Anterior cingulate cortex (tissue), 58 donors: ENCODE measurements at places on chromosomes 1 and 21.

GRCh38 chr1:105027838-105028471 is 1278.3 kb downstream of the AMY1C start:
- DNase-seq = no peak

GRCh38 chr1:205543351-205544301 is 39.2 kb downstream of the CDK18 start:
- DNase-seq = peak; percentile 73

DNA sequence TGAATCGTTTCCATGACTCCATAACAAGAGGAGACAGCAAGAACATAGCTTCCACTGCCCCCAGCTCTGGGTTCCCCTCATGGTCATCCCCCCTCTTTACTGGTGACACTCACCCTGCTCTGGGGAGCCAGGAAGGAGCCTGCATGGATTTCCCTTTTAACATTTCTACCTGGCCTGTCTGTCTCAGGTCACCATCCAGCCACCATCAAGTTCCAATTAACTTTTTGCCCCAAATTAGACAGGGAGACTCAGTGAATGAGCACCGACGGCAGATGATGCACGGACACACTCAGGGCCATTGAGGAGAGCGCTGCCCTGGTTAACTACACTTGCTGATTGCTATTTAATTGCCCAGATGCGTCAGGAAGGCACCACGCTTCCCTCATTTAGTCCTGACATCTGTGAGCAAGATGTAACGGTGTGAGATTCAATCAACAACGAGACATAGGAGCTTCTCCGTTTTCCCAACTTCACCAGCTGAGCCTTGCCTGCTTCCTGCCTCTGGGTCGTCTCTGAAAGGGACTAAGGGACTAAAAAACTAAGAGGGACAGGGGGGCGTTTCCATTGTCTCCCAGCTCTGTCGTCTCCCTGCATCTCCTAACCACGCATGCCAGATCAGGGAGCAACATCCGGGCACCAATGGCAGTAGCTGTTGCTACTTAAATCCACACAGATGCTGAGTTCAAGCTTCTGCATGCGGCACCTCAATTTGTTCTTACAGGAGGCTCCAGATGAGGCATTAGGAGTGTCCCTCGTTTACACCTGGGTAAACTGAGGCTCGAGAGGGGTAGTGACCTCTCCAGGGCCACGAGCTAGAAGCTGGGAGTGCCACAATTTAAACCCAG is 426.7 kb downstream of the NPHP4 start:
- DNase-seq = no peak

- no peak for DNase-seq
Measured at GRCh38 chr1:151290709-151291303, 8.7 kb downstream of the ZNF687 start.
